Hindlimb muscle (tissue), 1 donor: ENCODE measurements at places on chromosomes 2 and 18.
A peak's percentile ranks its signal among the peaks of the same experiment; 100 is the strongest.

- no peak for DNase-seq
Observed at GRCh38 chr2:197599285-197599965, 76.0 kb downstream of the RFTN2 start.

GRCh38 chr18:10202845-10203321 is 251.6 kb upstream of the APCDD1 start:
- no peak for DNase-seq

DNA sequence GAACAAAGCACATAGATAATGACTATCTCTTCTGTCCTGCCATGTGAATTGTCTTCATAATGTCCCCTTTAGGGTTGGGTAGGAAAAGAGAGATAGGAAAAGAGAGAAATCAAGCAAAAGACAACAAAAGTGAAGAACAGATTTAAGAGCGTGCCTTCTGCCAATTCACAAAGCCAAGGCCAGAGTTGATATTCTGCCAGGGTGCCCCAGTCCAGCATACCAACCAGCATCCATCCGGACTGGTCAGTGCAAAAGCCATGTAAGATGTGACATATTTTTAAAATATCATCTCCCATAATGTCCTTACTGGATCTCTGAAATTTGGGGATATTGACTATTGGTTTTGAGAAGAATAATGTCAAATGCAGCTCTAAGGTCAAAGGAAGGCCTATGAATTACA is 35.7 kb upstream of the KLF7 start:
- no peak for DNase-seq

DNA sequence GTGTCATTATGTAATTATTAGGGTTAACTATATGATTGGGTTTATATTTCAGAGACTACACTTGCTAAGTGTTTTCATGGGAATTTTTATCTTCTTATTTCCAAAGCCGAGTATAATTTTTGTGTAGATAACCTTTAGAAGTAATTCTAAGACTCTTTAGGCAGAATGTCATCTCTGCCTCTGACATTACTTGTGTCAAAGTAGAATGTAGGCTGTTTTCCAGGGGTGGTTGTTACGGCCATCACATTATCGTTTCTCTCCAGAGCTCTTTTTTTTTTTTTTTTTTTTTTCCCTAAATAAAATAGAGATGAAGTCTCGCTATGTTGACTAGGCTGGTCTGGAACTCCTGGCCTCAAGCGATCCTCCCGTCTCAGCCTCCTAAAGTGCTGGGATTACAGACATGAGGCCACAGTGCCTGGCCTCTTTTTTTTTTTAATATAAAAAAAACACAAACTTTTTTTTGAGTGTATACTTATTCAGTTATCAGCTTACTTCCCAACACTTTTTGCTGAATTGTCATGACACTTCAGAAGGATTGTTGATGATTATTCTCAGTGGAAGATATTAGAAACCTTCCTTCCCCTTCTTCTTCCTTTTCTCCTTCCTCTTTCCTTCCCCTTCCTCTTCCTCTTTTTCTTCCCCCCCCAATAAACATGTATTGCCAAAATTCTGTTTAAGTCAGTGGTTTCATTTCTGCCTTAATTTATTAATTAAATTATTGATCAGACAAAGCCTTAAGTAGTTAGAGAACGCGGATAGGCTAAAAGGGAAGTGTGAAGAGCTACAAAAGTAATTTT is 2.3 kb downstream of the PIKFYVE start:
- no peak for DNase-seq

DNA sequence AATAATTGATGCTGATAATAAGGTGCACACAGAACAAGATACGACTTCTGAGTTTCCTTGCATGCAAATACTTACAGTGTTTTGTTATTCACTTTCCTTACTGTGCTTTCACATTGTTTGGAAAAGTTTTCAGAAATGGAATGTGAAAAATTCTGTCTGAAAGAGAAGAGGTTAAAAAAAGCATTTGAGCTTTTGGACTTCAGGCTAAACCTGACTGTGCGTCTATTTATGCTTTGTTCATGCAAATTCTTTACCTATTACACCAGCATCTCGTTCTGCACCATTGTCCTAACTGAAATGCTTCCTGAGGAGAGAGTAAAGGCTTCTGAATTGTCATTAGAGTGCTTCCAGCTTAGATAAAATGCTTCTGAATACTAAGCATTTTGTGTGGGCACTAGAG is 61.4 kb downstream of the LHCGR start:
- no peak for DNase-seq

DNA sequence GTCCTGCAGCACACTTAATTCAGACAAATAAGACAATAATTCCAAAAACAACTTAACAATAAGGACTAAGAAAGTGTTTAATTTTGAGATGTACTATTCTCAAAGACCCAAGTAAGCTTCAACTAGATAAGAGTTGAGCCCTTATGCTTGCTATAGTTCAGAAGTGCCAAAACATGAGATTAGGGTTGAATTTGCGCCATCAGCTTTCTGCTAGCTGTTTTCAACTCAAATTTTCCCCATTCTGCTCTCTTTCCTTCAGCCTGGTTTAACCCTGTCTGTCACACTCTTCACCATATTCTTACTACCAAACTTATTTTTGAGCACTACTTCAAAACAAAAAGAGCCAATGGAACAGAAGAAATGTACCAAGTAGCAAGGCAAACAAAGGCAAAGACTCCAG is 4.1 kb downstream of the NFE2L2 start:
- no peak for DNase-seq

DNA sequence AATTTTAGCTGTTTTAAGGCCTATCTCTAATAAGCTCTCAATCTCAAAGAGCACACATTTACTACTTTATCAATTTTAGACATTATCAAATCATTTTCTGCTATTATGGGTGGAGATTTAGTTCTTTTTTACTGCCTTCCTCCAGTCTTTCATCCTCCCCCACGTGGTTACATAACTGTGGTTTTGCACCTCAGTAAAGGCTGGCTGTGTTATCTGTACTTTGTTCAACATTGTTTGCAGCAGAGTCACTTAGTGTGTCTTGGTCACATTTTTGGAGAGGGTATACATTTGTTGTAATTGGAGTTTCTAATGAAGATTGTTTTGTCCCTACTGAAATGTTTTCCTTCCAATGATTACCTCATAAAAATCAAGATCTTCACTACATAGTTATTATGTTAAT is 549.6 kb upstream of the CELF4 start:
- no peak for DNase-seq

GRCh38 chr2:131041402-131042147 is 51.7 kb downstream of the FAM168B start:
- no peak for DNase-seq

DNA sequence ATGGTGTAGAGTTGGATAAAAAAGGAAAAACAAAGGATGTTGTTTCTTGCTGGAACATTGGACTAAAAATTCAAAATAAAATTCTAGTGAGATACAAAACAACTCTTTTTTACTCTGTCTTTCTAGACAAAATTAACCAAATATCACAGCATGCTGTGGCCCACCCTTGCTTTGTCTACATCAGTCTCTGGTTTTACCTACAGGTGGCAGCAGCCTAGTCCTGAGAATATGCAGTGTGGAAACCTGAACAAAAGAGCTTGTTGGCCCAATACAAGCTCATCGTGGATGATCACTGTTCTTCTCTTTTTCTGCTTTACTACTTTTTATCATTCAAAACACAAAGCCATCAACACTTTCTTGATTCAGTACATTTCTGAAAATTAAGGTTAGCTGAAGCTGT is 210.4 kb downstream of the CDH19 start:
- DNase-seq = no peak

DNA sequence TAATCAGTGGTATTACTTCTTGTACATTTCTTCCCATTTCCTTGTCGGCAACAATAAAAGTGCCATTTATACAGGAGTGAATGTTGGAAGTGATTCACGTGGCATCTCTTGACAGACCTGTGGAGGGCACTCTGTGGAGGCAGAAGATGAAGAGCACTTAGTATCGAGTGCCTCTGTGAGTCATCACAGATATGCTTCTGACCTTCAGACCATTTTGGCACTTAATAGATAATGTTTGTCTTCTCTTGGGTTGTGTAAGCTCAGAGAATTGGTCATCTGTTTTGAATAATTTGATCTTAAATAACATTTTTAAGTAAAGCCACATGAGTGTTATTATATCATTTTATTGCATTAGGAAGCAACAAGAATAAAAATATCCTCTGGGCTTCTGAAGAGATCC is 305.5 kb downstream of the PTPRM start:
- no peak for DNase-seq

DNA sequence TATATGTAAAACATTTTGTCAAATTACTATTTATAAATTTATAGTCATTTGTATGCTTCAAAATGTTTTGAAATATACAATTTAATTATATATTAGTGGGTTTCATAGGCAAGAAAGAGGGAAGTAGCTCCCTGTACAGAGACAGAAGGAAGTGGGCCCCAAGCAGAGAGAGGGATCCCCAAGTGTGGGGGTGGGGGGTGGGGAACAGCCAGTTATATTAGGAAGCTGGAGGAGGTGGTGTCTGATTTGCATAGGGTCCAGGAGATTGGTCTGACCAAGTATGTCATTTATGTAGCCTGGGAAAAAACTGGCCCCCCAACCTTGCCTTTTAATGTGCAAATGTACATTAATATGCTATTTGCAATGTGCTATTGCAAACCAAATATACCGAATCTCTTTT is 76.5 kb upstream of the ZSWIM2 start:
- no peak for DNase-seq

GRCh38 chr2:41992671-41993434 is 55.0 kb upstream of the PKDCC start:
- DNase-seq = no peak

- DNase-seq = no peak
Observed at GRCh38 chr2:230403746-230404145, 12.3 kb upstream of the SP100 start.

DNA sequence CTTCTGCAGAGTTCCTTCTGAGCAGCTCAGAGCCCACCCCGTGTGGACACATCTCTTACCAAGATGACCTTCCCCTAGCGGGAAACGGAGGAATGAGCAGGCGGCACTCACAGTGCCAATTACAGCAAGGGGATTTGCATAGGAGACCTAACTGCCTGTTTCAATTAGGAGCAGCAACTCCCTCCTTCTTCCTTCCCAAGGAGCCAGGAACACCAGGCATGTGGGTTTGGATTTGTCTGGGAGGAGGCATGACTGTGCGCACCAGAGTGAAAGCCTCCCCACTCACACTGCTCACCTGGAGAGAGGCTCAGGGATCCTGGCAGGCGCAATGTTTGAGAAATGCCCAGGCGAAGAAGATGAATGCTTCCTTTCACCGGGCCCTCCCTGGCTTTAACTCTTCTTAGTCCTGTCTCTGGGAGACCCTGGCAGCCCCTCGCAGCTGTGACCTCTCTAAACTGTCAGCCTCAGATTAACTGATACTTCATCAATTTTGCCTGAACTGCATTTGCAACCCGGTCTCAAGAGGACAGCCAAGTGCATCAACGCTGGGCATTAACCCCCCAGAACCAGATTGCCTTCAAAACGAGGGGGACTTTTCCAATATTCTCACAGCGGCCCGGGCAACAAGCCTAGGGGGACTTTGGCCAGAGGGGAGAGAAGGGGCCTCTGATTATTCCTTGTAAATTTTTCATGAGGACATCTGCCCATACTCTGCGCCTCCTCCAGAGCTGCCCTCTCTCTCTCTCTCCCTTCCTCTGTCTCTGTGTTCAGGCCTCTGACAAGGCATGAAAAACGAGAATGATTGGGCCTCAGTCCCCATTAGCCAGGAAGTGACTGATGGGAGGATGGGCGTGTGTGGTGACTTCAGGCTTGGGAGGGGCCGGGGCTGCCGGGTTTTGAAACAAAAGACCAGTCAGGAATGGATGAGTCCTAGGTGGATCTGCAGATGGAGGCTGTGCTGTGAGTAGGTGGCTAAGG is 93.8 kb downstream of the CMPK2 start:
- peak; percentile 36 for DNase-seq

GRCh38 chr2:144849612-144850011 is 329.7 kb upstream of the ZEB2 start:
- DNase-seq = no peak

DNA sequence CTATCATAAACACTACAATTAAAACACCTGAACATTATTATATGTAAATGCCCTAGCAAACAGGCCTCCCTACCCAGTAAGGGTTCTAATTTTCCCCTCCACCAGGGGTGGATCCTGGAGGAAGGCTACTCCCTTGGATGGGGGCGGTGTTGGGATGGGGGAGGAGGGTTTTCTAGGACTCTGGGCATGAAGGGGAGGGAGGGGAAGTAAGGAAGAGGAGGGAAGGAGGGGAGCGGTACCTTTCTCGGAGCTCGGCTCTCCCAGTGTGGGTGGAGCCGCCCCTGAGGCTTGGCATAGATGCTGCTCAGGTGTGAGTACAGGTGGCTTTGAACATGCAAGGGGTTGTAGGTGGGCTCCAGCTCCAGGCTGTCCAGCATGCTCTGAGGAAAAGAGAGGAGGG is 5.4 kb downstream of the DOK1 start:
- DNase-seq = no peak

DNA sequence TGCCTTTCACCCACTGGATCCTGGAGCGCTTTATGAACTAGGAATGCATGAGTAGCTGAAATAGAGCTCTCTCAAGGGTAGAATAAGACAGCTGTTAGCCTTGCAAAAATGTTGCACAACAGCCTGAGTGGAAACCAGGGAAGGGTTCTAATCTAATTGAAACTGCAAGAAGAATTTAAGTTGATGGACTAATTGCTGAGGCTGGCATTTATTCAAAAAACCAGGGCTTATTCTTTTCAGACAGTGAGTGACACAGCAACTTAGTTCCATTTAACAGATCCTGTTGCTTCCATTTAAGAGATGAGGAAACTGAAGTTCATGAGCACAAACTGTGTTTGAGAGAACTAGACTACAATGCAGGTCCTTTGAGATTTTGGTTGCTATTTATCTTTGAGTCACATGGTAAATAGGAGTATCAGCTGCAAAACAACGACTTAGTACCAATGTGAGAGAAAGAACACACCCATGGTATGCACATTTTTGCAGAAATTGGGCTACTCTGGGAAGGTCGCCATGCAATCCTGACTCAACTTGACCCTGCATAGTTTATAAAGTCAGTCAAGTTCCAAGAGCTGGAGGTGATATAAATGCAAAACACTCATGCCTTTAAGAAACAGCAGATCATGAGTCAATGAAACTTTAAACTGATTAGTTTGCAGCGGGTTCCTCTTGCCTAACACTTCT is 76.4 kb upstream of the PARD3B start:
- no peak for DNase-seq

- no peak for DNase-seq
Observed at GRCh38 chr2:199646439-199646838, 188.7 kb upstream of the SATB2 start.

- DNase-seq = no peak
Observed at GRCh38 chr2:9212010-9212635, 5.5 kb downstream of the ASAP2 start.

DNA sequence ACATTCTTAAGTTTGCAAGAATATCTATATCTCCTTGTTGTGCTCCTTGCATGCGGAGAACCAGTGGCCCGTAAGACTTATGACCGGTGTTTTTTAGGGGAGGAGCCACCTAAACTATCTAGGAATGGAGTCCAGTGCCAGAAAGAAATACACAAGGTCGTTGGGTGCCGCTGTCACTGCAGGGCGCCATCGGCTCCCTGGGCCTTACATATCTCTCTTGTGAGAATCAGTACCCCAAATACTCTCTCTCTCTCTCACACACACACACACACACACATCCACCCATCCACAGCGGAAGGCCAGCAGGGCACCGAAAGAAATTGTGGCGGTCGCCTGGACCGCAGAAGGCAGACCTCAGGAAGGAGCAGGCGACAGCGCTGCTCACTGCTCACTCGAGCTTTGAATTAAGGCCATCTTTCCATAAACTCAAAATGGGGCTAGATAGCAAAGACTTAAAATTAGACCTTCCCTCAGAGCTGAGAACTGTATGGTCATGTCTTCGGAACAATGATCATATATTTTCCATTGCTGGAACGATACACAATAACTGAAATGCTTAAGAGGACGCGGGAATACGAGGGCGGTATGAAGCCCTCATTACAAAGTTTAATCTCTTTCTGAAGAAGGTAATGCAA is 10.4 kb downstream of the NR4A2 start:
- no peak for DNase-seq
